ENCODE measurements at places on chromosomes 13 and 19.

GRCh38 chr13:95457294-95457693 is 95.2 kb upstream of the CLDN10 start:
- no peak for DNase-seq

- no peak for DNase-seq
Measured at GRCh38 chr13:94435604-94436226, 43.8 kb downstream of the DCT start.

DNA sequence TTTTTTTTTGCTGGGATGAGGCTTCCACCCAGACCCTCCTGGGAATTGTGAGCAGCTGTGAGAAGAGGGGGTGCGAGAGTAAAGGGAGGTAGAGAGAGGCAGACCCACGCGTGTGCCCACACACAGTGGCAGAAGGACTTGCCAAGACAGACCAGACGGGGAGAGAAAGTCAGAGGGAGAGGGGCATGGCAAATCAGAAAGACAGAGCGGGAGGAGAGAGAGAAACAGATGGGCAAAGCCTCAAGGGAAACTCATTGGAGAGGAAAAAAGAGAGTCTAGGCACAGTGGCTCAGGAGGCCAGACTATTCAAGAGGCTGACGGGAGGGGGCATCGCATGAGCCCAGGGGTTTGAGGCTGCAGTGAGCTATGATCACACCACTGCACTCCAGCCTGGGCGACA is 17.0 kb downstream of the CATSPERG start:
- no peak for DNase-seq

- DNase-seq = no peak
Measured at GRCh38 chr19:50258918-50259372, 55.5 kb downstream of the MYH14 start.

DNA sequence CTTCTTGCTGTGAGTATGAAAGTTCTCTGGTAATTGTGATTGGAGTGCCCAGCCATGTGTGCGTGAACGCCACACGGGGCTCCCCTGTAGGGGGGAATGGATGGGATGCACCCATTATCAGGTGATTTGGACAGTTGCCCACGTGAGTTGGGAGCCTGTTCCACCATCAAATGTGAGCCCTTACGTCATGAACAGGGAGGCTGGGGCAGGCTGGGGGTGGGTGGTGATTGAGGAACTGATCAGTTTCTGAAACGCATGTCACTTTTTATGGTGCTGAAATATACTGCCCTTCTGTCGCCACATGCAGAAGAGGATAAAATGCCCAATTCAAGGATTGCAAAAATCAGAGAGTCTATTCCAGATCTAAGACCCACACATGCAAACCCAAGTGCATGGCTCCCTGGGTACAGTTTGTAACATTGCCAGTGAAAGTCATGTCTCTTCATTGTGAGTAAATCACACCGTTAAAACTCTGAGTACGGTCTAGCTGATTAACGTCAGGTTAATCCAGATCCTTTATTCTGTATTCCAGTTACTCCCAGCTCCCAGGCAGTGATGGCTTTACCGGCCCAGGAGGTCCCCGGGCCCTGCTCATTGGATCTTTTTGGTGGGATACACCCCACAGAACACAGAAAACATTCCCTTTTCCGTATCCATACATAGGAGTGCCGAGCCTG is 90.2 kb downstream of the RAB20 start:
- DNase-seq = no peak

- DNase-seq = peak; percentile 77
Measured at GRCh38 chr19:39406656-39407409, at the start of gene ZFP36. ZFP36 (plus strand) TSS chr19:39406847; CDS start chr19:39406905, 58 bp downstream.

GRCh38 chr19:51114087-51114729 is 6.0 kb upstream of the CTU1 start:
- DNase-seq = no peak

DNA sequence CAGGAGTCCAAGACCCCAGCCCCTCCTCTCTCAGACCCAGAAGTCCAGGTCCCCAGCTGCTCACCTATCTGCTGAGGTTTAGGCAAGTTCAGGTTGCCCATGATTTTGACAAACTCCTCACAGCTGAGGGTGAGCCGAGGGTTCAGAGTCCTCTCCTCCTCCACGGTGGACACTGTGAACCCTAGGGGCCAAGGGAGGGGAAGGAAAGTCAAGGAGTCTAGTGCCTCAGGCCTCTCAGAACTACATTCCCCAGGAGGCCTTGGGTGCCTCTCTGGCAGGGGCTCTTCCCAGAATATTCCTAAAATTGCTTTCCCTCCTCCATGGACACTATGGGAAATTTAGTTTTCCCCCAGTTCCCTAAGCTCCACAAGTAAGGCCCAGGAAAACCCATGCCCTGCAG is 3.3 kb upstream of the PHLDB3 start:
- no peak for DNase-seq

GRCh38 chr13:27917121-27917947 is 2.5 kb upstream of the PDX1 start:
- DNase-seq = no peak

- DNase-seq = no peak
Measured at GRCh38 chr19:17794731-17795494, at the start of gene B3GNT3. B3GNT3 (plus strand) TSS chr19:17795138; CDS start chr19:17807808, 12,670 bp downstream.

DNA sequence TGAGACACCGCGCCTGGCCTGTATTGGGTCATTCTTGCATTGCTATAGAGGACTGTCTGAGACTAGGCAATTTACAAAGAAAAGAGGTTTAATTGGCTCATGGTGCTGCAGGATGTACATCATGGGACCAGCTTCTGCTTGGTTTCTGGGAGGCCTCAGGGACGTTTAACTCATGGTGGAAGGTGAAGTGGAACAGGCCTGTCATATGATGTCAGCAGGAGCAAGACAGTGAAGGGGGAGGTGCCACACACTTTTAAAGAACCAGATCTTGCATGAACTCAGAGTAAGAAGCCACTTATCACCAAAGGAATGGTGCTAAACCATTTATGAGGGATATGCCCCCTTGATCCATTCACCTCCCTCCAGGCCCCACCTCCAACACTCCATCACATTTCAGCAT is 18.7 kb downstream of the CARD8 start:
- DNase-seq = no peak

GRCh38 chr19:11574689-11575088 is 2.8 kb downstream of the ACP5 start:
- no peak for DNase-seq

GRCh38 chr13:109779074-109779473 is 7.3 kb downstream of the IRS2 start:
- DNase-seq = no peak

DNA sequence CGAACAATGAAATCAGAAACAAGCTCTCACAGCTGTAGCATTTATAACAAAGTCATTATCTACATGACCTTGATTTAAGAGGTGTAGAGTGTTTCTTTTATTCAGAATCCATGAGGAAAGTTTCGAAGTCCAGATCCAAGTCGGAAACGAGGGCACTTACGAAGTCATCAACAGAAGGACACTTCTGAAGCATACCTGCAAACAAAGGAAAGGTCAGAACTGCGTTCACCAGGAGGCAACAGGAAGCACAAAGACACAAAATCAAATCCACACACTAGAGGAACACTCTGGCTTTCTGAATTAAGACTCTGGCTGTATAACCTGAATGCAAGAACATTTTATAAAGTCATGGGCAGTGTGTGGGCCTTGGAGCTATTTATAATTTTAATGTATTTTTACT is 158.9 kb downstream of the MIPEP start:
- no peak for DNase-seq

DNA sequence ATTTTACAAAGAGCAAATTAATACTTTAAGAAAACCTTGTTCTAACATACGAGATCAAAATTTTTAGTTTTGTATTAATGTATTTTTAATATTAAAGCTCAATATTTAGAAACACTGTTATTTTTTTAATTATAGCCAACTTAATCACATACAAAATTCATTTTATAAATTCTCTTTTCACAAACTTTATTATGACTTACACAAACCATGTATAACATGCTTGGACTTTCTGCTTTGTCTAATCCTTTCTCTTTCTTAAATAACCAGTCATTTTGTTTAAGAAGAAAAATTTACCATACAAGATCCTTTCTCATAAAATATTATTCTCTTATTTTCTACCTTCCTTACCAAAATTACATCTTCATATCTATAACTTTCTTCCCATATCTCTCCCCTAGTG is 62.2 kb downstream of the CYSLTR2 start:
- DNase-seq = no peak

DNA sequence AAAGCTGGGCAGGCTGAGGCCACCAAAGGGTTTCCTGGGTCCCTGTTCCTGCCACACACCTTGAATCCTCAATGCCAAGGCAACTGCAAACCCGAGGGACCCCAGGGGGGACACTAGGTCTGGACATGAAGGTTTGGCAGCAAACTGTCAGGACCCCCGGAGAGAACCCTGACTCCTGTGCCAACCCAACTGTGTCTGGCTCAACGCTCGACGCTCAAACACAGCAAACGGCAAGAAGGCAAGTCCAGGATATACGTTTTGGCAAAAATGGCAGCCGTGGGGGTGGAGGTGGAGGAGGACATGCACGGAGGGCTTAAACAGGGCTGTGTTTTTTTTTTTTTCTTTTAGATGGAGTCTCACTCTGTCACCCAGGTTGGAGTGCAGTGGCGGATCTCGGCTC is 73.0 kb downstream of the GADD45B start:
- no peak for DNase-seq

DNA sequence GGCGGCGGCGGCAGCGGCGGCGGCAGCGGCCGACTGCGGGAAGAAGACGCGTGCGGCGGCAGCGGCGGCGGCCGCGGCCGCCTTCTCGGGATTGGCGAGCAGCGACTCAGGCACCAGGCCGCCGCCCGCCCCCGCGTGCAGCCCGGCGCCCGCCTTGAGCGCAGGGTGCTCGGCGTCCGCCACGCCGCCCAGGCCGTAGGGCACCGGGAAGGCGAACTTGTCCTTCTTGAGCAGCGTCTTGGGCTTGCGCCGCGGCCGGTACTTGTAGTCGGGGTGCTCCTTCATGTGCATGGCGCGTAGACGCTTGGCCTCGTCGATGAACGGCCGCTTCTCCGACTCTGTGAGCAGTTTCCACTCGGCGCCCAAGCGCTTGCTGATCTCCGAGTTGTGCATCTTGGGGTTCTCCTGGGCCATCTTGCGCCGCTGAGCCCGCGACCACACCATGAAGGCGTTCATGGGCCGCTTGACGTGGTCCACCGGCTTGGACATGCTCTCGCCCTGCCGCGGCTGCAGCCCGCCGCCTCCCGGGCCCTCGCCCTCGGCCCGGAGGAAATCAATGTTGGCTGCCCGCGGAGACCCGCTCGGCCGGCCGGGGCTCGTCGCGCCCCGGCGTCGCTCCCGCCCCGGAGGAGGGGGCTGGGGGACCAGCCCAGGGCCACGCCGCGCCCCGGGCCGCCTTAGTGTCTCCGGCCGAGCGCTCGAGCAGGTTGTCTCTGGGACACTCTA is 621 bp downstream of the SOX21 start:
- no peak for DNase-seq

DNA sequence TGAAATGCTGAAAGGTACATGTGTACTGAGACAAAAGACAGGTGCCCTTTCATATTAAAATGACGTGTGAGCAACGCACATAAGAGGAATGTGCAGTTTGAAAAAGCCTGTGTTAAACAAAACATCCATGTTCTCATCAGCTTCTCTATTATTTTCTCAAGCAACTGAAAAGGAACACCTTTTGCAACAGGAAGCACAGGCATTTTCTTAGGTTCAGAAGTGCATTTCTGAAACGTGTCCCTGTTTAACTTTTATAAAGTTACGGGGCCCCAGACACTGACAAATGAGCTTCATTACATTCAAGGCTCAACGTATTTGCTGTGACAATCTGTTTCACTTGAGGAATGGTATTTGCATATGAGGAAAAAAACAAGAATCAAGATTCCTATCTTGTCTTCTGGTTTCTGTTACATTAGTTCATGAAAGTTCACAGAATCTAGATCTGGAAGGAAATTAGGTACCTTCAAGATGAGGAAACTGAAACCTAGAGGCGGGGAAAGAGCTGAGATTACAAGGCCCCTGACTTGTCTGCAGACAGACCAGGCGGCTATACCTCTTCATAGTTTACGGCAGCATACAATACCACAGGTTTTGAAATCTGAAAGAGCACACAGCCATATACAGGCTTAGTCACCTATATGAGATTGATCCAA is 431.7 kb downstream of the KLF12 start:
- no peak for DNase-seq

- no peak for DNase-seq
Measured at GRCh38 chr19:52536448-52536800, 9.0 kb downstream of the ZNF808 start.

DNA sequence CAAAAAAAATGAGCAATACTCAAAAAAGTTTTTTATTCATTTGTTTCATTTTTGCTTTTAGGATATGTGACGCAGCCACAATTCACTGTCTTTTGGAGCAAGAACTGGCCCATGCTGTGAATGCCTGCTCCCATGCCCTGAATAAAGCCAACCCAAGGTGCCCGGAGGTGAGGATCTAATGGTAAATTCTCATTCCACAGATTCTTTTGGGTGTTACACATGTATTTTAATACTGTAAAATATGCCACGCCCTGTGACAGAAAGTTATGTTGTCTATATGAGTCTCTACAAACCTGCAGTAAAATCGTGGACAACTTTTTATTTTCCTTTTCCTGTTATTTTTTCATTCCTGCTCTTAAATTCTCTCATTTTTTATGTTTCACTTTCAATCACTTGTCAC is 57.5 kb upstream of the AKAP11 start:
- DNase-seq = no peak

DNA sequence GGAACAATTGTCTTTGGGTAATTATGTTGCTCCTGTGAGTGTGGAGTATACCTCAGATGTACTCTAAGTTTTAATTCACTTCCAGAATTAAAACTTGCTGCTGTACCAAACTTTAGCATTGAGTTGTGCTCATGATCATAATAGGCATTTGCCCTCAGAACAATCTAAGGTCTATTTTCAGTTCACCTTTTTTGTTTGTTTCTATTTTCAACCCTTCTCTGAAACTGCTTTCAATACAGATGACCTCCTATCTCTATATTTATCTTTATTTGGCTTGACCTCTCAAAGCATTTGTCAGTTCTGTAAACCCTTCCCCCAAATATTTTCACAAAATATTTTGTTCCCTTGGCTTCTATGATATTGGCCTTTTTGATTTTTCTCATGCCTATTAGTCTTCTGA is 873.0 kb downstream of the OLFM4 start:
- DNase-seq = no peak

- no peak for DNase-seq
Measured at GRCh38 chr13:41053384-41053826, 7.9 kb upstream of the WBP4 start.

GRCh38 chr13:101570410-101570809 is 117.9 kb downstream of the ITGBL1 start:
- DNase-seq = no peak

DNA sequence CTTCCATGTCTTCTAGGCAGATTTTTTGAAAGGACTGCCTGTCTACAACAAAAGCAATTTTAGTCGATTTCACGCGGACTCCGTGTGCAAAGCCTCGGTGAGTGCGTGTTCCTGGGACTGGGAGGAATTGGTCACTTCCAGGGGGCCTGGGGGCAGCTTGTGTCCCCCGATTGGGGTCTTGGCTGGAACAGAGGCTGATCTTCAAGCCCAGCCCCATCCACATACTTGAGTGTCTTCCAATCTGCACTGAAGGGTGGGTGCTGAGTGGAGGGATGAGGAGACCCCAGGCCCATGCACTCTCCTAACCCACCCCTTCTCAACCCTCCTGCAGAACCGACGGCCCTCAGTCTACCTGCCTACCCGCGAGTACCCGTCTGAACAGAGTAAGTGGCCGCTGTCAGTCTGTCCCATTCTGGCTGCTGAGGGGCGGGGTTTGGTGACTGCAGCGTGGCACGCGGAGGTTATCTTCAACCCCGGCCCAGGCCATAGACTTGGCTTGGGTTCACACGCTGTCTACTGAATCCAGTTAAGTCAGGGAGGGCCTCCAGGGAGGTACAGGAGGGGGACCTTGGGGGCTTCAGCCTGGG is 4.7 kb downstream of the DDA1 start:
- no peak for DNase-seq

- no peak for DNase-seq
Measured at GRCh38 chr13:32234914-32235313, 80.2 kb downstream of the ZAR1L start.
